Forelimb muscle (tissue), 1 donor: ENCODE measurements at places on chromosomes 6 and 20.
A peak's percentile ranks its signal among the peaks of the same experiment; 100 is the strongest.

- DNase-seq: no peak
Measured at GRCh38 chr20:37464611-37465010, 56.4 kb upstream of the NNAT start.

DNA sequence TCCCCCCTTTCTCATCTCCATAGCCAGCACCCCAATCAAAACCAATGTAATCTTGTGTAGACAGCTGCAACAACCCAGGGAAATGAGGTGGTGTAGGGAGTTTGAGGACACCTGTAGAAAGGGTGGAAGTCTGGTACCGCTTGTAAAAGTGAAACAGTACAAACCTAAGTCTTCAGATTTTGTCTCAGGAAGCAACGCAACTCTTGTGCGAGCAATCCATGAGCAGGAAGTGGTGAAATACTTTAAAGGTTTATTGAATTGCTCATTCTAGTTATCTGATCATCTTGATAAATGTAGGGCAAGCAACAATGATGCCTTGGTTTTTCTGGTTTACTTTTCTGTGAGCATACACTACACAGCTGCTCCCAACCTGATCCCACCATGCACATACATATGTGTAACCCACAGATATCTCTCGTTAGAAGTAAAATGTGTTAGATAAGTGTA lies 71.1 kb upstream of the THEMIS start:
- no peak for DNase-seq

DNA sequence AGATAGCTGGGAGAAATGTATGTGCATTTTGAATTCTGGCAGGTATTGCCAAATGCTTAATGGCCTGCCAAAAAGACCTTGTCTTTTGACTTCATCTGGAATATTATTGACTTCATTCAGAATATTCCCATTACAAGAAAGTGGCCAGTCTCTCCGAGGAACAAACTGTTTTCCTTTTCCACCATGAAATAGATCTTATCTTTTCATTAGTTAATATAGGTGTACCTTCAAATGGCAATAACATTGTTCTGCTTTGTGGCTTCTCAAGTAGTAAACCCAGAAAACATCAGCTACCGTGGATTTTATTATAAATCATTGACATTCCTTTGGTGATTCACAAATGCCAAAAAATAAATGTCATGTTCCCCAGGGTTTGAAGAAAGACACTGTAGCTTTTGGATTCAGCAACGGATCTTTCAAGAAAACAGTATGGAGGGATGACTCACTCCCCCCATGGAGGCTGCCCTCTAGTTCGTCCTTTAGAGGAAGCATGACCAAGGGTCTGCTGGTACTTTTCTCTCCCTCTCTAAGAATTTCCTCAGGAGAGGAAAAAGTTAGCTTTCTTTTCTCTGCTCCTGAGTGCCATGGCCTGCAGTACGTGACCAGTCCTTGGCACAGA lies 1.1 kb upstream of the RNF182 start:
- DNase-seq: no peak

DNA sequence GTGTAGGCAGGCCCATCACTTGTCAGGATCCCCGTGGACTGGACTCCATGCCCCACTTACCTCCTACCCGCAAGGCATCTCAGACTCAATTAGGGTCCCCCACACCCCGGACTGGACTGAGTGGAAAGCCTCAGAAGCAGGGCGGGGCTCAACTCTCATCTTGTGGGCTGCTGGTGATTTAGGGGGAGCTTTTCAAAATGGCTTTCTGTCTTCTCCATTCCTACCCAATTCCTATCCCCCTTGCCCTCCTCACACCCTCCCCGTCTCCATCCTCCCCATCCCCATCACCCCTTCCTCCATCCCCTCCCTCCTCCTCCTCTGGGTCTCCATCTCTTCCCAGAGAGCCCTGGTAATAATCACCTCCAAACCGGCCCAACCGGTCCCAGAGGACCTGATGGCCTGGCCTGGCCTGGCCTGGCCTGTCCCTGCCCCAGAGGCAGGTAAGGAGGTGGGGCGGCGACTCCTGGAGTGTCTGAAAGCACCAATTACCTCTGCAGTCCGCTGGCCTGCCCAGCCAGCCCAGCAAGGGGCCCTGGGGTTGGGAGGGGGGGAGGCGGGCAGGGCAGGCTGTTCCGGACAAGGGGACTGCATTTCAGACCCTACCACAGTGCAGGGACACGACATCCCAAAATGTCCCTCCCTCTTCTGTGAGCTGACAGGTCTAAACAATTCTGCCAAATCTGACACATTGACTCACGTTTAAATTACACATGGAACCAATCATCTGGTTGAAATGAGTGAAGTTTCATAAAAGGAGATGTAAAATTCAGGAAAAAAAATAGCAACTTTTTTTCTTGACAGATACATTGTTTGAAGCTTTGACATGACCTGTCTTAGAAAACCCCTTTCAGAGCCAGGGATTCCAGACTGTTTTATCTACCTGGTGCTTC lies 24.8 kb downstream of the MAFB start:
- DNase-seq: no peak

- DNase-seq: no peak
Measured at GRCh38 chr6:1910621-1911407, 301.1 kb downstream of the FOXC1 start.

GRCh38 chr6:156175433-156175832 lies 601.7 kb upstream of the ARID1B start:
- DNase-seq: no peak

DNA sequence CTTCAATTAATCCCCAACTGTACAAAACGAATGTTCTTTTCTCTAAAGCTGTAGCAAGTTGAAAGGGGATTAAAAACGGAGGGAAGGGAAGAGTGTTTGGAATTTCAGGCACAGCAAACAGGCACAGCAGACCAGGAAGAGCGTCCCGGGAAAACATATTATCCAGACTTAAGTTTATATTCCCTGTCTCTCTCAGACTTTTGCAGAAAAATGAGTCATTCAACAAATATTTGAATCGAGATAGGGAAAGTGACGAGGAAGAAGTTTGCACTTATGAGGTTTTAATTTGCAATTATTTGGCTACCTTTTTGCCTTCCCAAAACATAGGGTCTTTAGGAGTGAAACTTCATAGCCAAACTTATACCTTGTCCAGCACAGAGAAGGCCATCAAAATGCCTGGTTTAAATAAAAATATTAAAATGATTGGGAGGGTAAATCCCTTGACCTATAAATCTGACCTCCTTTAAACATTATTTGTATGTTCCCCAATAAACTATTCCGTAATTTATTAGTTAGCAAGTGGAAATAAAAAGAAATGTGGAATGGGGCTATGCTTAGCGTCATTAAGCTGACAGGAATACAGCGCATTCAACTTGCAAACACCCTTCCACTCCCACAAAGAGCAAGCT lies 16.0 kb downstream of the HFE start:
- no peak for DNase-seq

GRCh38 chr6:15804164-15805154 lies 141.6 kb upstream of the DTNBP1 start:
- no peak for DNase-seq

DNA sequence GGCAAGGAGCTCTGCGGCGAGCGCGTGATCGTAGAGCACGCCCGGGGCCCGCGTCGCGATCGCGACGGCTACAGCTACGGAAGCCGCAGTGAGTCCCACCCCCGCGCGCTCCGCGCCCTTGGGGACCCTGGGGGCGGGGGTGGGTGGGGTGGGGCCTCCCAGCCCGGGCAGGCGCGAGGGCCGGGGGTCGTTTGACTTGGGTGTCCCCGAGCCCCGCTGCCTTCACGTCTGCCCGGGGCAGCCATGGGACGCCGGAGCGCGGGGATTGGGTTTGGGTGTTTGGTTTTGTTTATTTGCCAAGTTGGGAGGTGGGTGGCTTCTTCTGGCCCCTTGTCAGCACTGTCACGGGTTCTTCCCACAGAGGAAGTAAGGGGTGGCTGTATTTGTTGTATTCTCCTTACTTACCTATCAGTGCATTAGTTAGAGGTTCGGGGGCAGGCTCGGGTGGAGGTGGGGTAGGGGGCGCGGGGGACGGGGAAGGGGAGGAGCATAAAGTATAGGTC lies 777 bp downstream of the SRSF6 start:
- no peak for DNase-seq

DNA sequence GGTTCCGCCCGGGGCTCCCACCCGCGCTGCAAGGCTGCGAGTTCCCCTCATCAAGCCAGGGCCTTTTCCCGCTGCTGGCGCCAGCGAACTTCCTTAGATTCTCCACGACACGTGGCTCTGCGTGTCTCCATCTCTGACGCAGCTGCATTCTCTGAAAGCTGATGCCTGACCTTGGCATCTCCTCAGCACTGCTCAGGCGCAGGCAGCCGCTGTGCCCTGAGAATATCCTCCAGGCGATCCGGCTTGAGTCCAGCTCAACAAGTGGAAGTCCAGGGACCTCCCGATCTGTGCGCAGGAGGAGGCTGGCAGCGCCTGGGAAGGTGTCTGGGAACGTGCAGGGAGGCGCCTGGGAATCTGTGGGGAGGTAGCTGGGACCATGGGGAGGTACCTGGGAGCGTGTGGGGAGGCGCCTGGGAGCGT lies 171.2 kb upstream of the THBS2 start:
- no peak for DNase-seq

GRCh38 chr6:160000280-160000704 lies 31.4 kb downstream of the IGF2R start:
- DNase-seq: no peak

DNA sequence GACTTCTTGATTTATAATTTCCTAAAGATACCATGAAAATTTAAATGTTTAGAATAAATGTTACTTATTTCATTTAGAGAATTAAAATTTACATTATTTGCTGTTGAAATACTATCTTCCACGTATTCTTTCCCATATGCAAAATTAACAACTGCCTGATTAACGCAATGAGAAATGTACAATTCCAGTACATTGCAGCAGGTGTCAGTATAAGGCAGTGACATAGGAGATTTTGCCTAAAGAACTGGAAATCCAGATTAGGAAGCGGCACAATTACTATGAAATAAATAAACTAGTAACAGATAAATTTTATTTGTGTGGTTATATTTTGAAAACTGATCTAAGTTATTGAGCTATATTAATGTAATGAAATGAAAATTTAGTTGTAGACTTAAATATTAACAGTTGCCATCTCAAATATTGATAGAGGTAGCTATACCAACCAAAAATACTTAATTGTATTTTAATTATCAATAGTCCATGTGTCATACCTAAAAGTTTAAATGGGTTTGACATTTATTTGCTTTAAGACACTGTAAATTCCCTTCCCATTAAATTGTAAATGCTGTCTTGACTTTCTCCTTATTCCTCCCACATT lies 300.2 kb downstream of the UTRN start:
- no peak for DNase-seq

DNA sequence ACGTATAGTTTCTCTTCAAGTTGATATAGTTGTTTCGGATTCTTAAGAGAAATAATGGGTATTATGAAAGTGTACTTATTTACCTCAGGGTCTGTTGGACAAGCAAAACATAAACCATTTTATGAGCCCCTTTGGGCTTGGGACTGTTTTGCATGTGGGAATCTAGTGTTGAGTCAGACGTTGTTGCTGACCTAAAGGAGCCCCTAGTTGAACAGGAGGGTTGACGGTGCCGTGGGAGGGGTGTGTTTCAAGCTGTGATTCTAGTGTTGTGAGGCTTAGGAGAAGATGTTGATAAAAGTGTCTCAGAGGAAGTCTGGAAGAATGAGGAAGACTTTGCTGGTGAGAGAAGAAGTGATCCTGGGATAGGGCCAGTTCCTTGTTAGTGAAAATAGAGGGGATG lies 140.0 kb downstream of the ARID1B start:
- DNase-seq: no peak

DNA sequence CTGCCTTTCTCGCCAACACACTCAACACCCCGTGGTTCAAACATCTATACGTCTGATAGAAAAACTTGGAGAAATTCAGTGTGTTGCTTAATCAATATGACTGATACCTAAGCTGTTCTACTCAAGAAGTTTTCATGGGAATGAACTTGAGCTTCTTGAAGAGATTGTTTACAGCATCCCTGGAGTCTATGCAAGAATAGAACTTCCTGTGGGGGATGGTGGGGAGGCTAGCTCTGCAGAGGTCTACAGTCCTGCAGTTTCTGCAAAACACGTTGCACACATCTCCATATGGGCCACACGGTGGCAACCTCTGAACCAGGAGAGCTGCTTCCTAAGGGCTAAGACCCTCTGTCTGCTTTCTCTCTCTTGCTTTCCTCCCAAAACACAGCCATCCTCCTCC lies 32.7 kb upstream of the FANCE start:
- DNase-seq: peak; percentile 19

- DNase-seq: no peak
Measured at GRCh38 chr6:151293688-151294016, 53.9 kb downstream of the AKAP12 start.

- DNase-seq: no peak
Measured at GRCh38 chr6:28607990-28608389, 82.3 kb downstream of the GPX5 start.

DNA sequence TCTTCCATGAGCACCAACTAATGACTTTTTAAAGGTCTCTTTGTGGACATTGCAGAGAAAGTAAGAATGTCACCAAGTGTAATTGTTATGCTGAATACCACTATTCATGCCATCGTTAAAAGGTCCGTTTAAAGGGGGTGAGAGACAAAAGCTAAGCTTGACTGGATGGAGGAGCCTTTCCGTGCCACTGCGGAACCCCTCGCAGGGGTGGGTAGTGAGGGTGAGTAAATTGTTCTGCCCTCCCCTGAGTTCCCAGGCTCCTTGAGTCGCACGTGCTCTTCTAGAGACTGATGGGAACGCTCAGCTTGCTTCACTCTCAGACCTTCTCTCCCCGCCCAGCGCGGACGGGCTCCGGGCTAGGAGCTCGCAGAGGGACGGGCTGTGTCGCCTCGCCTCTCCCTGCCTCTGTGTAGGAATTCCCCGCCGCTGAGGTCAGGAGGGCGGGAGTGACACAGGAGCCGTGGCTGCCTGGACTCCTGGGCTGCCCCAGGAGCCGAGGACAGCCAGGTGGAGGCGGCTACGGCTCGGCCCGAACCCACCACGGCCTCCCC lies 314.8 kb upstream of the QKI start:
- DNase-seq: no peak

GRCh38 chr20:10718661-10719060 lies 44.9 kb upstream of the JAG1 start:
- no peak for DNase-seq

DNA sequence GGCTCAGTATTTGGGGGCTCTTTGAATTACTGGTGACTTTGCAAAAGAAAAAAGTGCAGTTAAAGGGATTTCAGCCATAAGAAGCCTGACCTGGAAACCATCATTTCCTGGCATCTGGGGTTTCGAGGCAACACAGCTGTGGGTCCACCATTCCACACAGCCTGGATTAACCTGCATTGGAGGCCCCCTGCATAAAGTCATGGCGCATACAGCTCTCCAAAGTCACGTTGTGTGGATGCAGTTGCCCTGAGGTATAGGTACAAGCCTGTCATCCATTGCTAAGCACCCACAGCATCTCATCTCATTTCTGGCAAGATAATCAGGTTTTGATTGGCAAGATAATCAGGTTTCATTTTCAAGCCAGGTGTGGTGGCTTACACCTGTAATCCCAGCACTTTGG lies 54.5 kb upstream of the TAGAP start:
- DNase-seq: no peak
